Fibroblast of upper back skin (primary cell): ENCODE measurements at places on chromosomes 2 and 18.

- DNase-seq: no peak
Observed at GRCh38 chr2:195488567-195488966, 168.5 kb upstream of the SLC39A10 start.

GRCh38 chr2:193774166-193774565 lies 1579.4 kb upstream of the TMEFF2 start:
- no peak for DNase-seq

GRCh38 chr2:144086965-144087364 lies 433.0 kb downstream of the ZEB2 start:
- DNase-seq: peak; percentile 24

DNA sequence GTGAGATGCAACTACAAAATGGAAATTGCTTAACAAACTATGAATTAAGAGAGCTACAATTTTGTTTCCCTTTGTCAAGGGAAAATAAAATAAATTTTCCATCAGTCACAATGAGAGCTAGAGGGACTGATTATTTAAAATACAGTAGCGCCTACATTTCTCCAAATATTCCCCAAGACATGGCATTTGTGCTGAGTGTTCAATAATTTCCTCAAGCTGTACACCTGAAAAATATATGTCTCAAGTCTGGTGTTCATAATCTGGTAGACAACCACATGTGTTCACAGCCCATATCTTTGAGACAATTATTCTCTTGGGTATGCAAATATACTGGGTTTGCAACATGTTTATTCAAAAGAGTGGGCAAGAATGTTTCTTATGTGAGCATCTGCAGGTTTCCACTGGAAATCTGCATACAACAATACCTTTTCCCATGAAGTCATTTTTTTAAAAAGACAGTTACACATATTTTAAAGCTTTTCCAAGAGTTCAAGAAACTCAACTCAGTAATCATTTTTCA lies 240.1 kb upstream of the VRK2 start:
- no peak for DNase-seq

- DNase-seq: peak; percentile 70
Observed at GRCh38 chr18:7749510-7749981, 182.4 kb downstream of the PTPRM start.

- no peak for DNase-seq
Observed at GRCh38 chr2:16729335-16729734, 63.7 kb upstream of the CYRIA start.

DNA sequence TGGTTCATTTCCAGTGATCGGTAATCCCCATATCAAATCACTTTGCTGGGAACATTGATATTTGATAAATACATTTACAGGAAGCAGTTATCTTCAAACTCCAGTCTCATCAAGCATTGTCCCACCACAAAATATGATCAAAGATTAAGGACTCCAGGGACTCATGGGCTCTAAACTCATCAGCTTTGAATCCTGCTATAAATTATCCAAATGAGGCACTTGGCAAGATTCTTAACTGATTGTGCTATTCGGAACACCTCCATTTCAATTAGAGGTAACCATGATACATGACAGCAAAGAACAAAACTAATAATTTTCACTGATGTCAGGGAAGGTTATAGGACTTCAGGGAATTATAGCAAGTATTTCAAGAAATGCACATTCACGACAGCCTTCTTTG lies 1088.1 kb upstream of the PIK3C3 start:
- DNase-seq: no peak

DNA sequence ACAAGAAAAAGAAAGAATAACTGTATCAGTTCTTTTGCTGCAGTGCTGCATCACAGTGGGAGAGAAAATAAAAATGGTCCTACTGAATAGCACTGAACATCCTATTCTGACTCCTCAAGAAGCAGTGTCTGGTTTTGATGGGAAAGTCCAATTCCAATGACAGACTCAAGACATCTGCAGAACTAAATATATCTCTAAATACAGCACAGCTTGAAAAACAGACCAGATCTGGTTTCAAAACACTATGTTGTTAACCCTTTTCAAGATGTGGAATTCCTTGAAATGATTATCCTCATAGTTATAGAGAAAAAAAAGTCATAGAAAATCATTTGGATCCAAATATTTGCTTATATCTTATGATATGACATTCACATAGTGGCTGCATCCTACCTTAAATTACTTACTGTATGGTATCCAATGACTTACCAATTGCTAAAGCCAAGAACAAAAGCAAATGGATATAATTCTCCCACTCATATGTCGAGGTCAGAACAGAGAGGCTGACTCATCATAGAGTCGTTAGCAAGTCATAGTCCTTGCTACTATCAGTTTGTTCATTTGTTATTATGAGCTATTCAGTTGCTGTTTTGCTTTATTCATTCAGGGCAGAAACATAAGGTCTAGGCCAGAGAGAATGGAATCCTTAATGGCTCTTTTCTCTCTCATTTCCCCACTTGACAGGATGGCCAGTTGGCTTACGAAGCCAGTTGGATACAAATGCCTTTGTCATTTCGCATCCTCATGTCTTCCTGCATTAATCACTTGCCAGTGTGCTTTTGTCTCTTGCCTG lies 62.5 kb upstream of the ACVR2A start:
- peak; percentile 32 for DNase-seq

DNA sequence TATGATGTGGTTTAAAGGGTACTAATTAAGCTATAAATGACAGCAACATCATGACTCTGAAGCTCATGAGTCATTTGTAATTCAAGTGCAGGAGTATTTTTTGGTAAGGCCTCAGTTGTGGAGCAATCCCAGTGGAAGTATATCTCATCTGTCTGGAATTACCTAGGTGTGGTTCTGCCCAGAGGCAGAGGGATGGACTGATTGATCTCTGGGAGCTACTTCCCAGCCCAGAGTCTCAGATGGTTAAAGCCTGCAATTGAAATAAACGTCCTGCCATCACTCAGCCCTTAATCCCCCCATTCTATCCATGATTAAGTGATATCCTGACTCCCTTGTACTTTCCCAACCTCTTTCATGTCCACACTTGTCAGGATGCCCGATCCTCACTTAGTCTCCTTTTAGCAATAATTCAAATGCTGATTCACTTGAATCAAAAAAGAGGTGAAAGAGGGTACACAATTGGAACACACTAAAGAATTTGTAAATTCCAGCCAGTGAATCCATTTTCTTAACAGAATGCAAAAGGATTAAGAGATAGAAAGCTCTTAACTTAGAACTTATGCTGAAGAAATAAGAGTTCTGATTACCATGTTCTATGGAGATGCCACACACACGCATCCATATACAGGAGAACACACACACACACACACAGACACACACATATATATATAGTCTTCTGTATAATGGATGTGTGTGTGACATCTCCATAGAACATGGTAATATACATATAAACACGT lies 664.4 kb downstream of the NYAP2 start:
- peak; percentile 92 for DNase-seq

GRCh38 chr2:50872543-50872942 lies 159.4 kb downstream of the NRXN1 start:
- DNase-seq: no peak

- DNase-seq: no peak
Observed at GRCh38 chr2:40803900-40804299, 352.0 kb upstream of the SLC8A1 start.

GRCh38 chr2:84427235-84428138 lies 31.6 kb downstream of the SUCLG1 start:
- peak; percentile 63 for DNase-seq

DNA sequence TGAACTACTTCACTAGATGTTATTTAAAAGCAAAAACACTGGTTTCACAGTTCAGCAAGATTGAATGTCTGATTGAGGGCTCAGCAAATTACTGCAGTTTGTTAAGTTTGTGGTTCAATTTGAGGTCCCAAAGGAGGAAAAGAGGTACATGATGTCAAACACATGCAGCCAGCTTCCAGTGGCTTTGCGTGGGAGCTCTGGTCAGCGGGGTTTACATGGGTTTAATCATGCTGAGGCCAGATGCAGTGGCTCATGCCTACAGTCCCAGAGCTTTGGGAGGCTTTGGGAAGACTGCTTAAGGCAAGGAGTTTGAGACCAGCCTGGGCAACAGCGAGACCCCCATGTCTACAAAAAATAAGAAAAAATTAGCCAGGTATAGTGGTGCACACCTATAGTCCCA lies 111.5 kb downstream of the MAPK4 start:
- no peak for DNase-seq

GRCh38 chr2:239575931-239576445 lies 175.2 kb upstream of the HDAC4 start:
- no peak for DNase-seq

DNA sequence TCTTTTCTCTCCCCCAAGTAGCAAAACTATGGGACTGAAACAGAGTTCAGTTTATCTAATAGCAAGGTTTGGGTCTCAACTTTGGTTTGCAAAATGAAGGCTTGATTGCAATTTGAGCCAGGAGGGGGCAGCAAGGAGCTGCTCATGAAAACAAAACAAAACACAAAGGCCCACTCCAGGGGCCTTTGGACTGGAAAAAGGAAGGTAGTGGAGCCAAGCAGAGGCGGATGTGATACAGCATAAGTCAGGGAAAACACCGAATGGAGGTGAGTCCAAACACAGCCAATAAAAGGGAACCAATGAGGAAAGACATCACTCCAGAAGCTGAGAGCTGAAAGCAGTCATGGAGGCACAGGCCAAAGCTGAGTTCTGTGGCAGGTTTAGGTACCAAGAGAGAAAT lies 799.7 kb upstream of the ACVR2A start:
- DNase-seq: peak; percentile 53

- no peak for DNase-seq
Observed at GRCh38 chr2:20662308-20662937, 4.5 kb upstream of the GDF7 start.

DNA sequence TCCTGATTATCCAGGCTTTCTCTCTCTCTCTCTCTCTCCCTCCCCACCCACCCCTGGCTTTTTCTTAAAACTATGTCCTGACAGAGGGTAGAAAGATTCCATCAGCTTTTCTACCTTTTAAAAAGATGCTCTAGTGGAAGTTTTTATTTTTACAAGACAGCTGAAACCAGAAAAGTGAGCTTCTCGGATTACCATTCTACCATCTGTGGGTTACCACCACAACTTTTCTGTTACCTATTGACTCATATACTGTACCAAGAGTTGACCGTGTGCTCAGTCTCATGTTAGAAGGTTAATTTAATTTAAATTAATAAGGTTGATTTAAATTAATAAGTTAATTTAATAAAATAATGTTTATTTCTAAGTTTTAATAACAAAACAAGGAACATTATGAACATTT lies 137.6 kb downstream of the UPP2 start:
- DNase-seq: no peak

GRCh38 chr2:7685342-7686015 lies 768.3 kb downstream of the RNF144A start:
- DNase-seq: peak; percentile 90

GRCh38 chr2:112627060-112628040 lies 18.4 kb upstream of the SLC20A1 start:
- peak; percentile 97 for DNase-seq
